ENCODE measurements at places on chromosomes 3 and 15.

DNA sequence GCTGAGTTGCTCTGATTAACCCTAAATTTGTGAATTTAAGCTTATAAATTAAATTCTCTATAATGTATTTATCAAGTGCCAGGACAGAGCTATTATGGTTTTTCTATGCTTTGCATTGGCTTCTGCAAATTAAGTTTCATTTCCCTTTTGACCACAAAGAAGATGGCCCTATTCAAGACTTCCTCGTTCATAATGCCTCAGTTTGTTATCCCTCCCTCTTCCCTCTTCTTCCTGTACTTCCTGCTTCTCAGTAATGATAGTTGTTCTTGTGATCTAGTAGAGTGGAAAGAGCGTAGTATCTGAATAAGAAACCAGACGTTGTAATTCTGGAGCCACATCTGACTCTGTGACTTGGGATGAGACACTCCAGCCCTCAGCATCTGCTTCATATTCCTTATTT, 118.7 kb downstream of the CACNA1D start:
- DNase-seq = no peak

DNA sequence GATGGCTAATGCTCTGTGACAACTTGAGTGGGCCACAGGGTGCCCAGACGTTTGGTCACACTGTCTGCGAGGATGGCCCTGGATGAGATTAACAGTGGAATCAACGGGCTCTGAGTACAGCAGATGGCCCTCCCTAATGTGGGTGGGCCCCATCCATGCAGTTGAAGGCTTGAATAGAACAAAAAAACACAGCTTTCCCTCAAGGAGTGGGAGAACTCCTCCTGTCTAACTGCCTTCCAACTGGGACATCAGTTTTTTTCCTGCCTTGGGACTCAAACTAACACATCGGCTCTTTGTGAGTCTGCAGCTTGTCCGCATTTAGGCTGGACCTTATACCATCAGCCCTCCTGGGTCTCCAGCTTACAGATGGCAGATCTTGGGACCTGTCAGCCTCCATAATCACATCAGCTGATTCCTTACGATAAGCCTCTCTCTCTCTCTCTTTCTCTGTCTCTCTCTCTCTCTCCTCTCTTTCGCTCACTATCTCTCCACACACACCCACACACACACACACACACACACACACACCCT, 20.8 kb downstream of the FAM174B start:
- no peak for DNase-seq

GRCh38 chr15:79314811-79315210, 3.9 kb downstream of the TMED3 start:
- no peak for DNase-seq

DNA sequence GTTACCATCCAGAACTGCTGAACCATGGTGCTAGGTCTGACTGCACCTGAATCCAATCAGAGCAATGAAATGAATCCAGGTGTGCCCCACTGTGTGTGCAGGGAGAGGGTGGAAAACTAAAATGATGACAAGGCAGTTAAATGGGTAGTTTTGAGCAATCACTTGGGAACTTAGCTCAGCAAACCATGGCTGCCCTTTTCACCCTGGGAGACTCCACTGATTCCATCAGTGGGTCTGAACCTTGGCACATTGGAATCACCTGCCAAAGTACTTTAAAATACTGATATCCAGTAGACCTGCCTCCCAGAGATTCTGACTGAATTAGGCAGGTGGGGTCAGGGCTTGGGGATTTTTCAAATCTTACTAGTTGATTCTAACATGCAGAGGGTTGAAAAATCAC, 59.8 kb upstream of the USP3 start:
- DNase-seq = no peak

GRCh38 chr3:13021141-13022114, 51.8 kb downstream of the IQSEC1 start:
- no peak for DNase-seq

- no peak for DNase-seq
These were observed 60.9 kb downstream of the PRICKLE2 start for GRCh38 chr3:64164349-64164748.

- DNase-seq = no peak
These were observed 179.4 kb upstream of the DPH6 start for GRCh38 chr15:35725353-35725752.

- no peak for DNase-seq
These were observed 421 bp downstream of the BMF start for GRCh38 chr15:40108061-40108854.

GRCh38 chr3:119898478-119899191, 116.7 kb downstream of the NR1I2 start:
- no peak for DNase-seq

- no peak for DNase-seq
These were observed 38.4 kb upstream of the SMAD6 start for GRCh38 chr15:66663664-66664063.

DNA sequence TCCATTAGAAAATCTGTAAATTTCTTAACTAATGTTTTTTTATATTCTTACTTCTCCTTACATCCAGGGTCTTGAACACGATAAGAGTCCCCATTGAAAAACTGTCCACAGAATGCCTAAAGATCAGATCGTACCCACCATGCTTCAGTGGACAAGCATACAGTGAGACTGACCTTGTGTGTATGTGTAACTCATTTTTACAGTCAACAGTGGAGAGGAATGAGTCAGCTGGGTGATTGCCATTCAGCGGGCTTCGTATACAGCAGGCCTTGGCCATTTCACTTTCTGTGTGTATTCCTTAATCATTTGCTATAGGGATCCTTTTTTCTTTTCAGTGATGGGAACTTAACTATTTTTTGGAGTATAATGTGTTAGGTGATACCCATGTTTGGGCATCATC, 10.6 kb downstream of the PARP14 start:
- no peak for DNase-seq

DNA sequence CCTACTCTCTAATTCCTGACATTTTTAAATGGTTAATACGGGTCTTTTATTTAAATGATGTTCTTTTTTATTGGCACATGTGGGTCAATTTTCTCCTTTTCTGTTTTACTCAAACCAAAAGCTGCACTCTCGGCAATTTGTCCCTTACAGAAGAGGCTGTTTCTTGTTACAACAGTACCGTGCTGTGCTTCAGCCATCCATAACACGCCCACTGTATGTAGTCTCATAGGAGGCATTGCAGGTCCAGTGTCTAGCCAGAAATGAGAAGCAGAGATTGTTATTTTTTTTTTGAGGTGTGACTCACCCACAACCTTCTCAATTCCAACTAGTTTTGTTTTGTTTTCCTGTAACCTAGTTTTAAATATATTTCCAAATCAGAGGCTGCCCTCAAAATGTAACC, 164.6 kb downstream of the GMNC start:
- DNase-seq = no peak

DNA sequence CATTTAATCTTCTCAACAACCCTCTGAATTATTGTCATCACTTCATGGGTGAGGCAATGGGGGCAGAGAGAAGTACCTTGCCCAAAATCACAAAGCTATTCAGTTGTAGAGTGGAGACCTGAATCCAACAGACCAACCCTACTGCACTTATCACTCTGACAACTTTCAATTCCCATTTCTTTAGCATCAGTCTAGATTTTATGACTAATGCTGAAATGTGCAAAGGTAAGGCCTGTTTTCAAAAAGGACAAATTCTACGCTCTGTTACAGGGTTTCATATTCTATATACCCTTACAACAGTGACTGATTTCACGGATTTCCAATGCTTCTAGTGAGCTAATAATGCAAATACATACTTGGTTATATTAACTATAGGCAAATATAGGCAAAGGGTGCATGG, 286.0 kb downstream of the ADAMTS17 start:
- DNase-seq = no peak

DNA sequence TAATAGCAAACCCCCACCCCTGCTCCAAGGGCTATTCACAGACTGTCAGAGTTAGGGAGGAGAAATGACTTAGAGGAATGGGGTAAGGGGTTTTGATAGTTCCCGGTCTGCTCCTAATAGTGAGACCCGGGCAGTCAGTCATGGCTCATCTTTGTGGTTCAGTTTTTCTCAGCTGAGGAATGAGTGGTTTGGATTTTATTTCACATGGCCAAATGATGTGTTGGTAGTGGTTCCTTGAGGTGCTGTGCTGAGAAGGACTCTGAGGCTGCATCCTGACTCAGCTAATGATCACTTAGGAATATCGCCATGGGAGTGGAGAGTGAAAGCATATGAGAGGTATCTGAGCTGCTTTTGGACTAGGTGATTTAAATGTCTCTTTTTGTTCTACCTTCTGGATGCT, 80.2 kb downstream of the LPP start:
- no peak for DNase-seq

GRCh38 chr15:33801954-33802353, 166.3 kb upstream of the CHRM5 start:
- DNase-seq = no peak

DNA sequence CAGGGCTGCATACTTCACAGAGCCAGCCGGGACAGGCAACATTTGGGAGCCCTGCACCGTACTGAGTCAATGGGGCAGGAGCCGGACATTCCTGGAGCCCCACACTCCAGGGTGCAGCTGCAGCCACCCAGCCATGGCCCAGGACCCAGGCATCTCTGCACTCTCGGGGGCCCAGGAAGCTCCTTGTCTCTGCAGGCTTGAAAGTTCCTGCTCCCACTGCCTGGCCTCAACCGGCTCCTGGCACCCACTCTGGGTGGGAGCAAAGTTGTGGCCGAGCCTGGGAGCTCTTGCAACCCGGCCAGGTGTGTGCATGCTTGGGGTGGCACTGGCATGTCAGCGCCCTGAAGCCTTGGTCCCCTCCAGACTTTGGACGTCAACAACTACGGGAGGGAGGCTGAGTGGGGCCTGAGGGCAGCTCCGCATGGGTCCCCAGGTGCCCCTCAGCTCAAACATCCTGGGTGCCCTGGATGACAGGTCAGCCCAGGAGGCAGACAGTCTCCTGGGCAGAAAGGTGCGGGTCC, 833.5 kb upstream of the CADM2 start:
- no peak for DNase-seq

- no peak for DNase-seq
These were observed 24.9 kb downstream of the LARS2 start for GRCh38 chr3:45413172-45413765.

DNA sequence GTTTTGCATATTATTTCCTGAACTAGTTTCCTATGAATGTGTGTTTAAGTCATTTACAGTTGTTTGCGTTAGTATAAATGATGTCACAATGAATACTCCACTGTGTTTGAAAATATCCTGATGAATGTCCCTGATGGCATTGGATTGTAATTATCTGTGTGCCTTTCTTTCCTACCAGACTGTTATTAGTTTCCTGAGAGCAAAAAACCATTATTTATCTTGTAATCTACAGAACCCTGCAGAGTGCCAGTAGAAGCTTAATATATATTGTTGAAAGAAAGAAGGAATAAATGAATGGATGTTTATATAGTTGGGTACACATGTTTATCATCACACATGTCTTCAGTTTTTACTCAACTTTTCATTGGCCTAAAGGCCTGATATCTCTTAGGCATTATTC, 312.6 kb downstream of the AGBL1 start:
- no peak for DNase-seq

- DNase-seq = no peak
These were observed 220.7 kb upstream of the CADM2 start for GRCh38 chr3:84738086-84738485.

DNA sequence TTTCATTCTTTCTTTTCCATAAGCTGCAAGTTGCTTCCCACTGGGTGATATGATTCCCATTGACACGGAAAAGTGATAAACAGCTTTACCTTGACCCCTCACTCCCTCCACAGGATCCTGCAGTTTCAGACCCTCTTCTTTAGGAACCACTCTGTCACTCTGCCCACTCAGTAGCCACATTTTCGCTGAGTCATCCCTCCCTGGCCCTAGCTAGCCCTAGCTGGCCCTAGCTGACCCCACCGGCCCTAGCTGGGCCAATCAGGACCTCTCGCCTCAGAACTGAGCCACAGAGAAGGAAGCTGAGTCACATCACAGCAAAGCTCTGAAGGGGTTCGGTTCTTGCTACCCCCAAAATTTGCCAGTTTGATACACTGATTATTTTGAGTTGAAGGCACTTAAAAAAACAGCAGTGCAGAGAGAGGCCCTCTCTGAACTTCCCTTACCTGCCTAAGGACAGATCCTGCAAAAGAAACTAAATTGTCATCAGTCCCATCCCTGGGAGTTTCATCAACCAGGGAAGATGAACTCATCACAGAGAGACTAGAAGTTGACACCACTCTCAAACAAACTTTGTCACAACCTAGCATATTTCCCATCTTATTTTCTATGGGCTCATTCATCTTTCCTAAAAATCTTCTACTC, 233.5 kb upstream of the PROK2 start:
- DNase-seq = no peak

GRCh38 chr15:36596915-36597314, 17.5 kb downstream of the CDIN1 start:
- no peak for DNase-seq

GRCh38 chr3:149506965-149507364, 32.5 kb downstream of the TM4SF4 start:
- DNase-seq = no peak

DNA sequence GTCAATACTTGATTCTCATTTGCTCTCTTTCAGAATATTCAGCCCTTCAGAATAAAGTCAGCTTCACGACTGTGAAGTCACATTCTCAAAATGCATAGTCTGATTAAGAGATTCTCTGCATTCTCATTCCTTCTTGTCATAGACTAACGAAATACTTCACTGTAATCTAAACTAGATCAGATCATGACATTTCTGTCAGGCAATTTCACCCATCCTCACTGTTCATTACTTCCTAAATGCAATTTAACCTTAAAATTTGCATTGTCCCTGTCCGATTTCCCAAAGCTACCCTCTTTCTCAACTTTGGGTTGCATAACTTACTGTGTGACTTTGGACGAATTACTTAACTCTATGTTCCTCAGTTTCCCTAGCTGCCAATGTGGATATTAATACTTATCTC, 6.2 kb downstream of the RPL22L1 start:
- no peak for DNase-seq

DNA sequence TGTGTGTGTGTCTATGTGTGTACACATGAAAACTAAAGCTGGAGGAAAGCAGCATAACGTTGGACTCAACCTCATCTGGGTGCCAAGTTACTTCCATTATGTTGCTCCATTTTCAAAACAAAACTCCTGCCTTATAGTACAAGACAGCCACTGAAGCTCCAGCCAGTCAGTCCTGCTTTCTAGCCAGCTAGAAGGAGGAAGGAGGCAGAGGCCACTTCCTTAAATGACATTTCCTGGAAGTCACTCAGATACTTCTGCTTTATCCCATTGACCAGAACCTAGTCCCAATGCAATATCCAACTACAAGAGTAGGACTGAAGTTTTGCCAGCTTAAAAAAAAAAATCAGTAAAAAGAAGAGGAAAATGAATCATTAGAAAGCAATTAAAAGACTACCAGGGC, 31.7 kb downstream of the CADPS start:
- no peak for DNase-seq

GRCh38 chr3:37162501-37163245, 11.7 kb downstream of the LRRFIP2 start:
- no peak for DNase-seq

- peak; percentile 63 for DNase-seq
These were observed 52.4 kb downstream of the TRIM69 start for GRCh38 chr15:44788748-44789147.

Measured in stimulated activated CD4-positive, alpha-beta T cell treated with anti-CD3 and anti-CD28 coated beads, Interleukin-1b, Interleukin-23, amount 100 ng/mL, for 48 hours (primary cell).